ENCODE measurements at places on chromosomes 16 and 17.

DNA sequence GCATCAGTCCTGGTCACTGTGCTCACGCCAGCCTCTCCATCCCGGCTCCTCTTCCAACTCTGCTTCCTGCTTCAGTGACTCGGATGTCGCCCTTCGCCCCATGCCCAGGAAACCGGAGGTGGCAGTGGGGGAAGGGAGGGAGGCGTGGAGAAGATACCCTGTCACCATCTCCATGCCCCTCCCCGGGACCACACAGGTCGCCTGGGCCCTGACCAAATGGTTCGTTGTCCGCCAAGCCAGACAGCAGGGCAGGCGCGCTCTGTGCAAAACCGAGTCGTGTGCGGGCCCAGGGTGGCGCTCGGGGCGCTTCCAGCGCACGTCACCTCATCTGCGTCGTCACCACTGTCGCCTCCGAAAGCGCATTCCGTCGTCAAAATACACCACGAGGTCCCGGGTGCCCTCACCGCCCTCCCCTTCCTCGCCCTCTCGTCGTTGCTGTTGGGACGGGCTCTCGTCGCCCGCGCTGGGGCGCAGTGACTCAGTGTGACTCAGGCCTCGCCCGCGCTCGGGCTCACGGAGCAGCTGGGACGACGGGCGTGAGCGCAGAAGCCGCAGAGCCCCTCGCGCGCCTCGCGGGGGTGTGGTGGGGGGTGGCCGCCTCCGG, 39.2 kb downstream of the ZNF778 start:
- no peak for DNase-seq

- DNase-seq = no peak
These were observed 7.1 kb downstream of the TEKT3 start for GRCh38 chr17:15334266-15334665.

DNA sequence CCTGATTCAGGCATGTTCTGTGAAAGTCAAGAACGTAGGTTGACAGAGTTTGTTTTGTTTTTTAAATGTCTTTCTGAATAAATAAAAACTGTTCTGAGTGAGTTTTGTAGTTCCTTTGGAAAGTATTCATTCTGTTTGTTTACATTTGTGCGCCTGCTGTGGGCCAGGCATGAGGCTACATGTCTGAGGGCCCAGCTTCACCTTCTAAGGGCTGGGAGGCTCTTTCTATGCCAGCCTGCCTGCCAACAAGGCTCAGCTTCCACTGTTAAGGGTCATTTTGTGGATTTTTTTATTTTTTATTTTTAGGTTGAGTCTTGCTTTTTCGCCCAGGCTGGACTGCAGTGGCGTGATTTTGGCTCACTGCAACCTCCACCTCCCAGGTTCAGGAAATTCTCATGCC, 6.1 kb downstream of the WWOX start:
- DNase-seq = no peak

DNA sequence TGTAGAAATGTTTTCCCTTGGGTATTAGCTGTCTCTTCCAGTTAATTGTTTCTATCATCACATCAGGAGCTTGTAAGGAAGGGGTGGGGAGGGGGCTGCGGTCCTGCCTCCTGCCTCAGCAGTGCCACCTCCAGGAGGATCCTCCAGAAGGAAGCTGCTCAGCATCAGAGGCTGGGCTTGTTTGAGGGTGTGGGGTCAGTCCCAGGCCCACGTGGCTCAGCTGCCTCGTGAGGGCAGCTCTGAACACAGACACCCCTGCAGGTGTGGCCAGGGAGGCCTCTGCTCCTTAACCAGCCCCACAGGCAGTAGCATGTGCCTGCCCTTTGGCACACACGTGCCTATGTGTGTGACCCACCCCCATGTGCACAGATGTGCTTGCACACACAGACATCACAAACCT, 46.3 kb downstream of the MRM1 start:
- DNase-seq = no peak

DNA sequence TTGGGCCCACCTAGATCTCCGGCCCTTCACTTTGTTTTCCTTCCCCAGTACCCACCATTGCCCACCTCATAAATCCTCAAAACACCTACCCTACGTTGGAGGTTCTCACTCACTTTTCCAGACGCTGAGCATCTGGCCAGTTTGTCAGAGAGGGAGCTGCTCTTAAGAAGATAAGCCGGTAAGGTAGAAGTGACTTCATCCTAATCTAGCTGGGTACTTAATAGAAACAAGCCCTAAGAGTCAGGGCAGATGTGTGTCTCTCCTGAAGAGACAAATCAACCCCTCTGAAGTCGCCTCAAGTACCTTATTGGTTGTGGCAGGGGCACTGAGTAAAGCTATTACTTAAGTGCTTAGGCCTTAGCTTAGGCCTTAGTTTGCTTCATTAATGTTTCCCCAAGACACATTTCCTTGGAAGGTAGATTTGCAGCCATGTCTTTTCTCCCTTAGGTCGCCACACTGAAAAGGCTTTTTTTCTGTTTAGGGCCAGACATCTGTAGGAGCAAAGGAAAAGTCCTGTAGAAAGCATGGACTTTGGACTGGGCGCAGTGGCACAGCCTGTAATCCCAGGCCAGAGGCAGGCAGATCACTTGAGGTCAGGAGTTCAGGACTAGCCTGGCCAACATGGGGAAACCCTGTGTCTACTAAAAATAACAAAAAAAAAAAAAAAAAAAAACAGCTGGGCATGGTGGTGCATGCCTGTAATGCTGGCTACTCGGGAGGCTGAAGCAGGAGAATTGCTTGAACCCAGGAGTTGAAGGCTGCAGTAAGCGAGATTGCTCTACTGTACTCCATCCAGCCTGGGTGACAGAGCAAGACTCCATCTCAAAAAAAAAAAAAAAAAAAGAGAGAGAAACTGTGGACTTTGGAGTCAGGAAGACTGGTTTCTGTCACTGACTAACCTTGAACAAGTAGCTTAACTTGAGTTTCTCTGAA, 1.0 kb downstream of the TACO1 start:
- no peak for DNase-seq

DNA sequence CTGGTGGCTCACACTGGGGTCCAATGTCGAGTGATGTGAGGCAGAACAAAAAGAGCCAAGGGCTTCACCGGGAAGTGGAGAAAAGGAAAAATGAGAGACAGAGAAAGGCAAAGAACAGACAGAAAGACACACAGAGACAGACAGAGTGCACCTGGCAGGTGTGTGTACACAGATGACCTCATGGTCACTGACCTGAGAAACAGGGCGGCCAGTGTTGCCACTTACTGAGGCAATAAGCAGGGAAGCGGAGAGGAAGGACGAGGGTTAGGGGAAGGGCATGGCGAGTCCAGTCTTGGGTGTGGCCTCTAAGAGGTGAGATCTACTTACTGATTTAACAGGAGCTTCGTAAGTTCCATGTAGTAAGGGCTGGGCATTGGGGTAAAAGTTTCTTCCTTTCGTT, 7.5 kb downstream of the GINS2 start:
- DNase-seq = no peak

DNA sequence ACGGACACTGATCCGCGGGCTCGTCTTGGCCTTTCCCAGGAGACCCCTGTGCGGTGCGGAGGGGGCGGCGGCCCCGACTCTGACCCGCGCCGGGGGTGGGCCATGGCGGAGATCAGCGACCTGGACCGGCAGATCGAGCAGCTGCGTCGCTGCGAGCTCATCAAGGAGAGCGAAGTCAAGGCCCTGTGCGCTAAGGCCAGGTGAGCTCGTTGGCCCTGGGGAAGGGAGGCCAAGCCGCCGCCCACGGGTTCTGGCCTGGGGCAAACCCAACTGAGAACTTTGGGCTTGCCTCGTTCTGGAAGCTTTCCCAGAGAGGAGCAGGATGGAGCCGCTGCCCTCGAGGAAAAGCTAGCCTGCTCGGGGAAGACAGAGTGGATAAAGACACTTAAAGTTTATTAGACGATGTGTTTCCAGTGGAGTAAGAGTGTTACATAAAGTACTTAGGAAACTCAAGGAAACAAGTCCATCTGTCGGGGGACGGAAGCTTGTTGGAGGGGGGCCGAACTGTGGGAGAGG, 540 bp downstream of the PPP4C start:
- no peak for DNase-seq

DNA sequence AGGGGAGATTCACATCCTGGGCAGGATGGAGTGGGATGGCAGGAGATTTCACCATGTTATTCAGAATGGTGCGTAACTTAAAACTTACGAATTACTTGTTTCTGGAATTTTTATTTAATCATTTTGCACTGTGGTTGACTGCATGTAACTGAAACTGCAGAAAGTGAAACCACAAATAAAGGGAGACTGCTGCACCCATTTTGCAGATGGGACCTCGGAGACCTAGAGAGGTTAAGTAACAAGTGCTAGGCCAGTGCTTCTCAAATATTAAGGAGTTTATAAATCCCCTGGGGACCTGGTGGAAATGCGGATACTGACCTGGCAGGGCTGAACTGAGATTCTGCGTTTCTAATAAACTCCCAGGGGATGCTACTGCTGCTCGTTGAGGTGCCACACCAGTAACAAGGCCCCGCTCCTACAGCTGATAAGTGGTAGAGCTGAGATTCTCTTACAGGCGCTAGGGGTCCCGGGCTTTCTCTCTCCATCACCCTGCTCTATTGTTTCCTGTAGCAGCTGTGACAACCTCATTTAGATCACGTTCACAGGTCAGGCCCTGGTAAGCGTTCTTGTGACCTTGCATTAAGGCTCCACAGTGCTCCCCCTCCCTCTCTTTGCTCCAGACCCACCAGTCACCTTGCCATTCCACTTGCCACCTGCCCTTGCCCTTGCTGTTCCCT, 167.1 kb upstream of the CDH13 start:
- DNase-seq = no peak

DNA sequence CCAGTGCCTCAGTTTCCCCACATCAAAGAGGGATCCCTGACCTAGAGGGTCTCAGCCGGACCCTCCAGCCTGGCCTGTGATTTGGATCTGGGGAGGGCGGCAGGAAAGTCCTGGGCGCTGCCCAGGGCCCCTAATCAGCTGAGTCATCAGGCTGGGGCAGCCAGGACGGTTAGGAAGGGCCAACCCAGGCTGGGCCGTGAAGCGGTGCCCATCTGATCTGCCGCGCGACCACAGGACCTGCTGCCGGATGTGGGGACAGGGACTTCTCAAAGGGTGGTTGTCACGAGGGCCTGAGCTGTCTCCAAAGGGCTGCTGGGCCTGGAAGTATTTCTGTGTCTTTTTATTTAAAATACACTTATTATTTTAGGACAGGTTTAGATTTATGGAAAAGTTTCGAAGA, 4.4 kb downstream of the TPSAB1 start:
- no peak for DNase-seq

DNA sequence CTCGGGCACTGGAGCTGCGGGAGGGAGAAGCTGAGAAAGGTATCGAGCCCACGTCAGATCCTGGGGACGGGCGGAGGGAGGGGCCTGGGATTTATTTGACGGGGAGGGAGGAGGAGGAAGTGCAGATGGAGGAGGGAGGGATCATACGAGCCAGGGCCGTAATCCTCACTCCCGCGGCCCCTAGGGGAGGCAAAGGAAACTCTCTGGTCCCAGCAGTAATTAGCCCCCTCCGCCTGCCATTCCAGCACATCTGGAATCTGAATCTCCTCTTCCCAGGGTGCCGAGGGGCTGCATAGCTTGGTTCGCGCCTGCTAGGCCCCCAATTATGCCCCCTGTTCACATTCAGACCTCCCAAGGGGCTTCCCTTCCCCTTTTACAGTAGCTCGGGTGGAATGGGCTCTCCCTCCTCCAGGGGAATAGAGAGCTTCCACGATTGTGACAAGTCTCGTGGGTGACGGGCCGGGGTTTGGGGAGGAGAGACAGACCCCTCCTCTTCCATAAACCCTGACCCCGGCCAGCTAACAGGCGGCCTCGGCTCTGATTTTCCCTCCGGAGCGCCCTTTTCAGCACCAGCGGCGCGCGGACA, at the start of gene SEZ6L2:
Gene SEZ6L2, minus strand, starts transcription at position 35 of the 586 bp plus-strand sequence. CDS start 531 bp downstream, outside the sequence.
- peak; percentile 38 for DNase-seq

GRCh38 chr16:27455700-27456099, 53.7 kb downstream of the IL21R start:
- DNase-seq = no peak

DNA sequence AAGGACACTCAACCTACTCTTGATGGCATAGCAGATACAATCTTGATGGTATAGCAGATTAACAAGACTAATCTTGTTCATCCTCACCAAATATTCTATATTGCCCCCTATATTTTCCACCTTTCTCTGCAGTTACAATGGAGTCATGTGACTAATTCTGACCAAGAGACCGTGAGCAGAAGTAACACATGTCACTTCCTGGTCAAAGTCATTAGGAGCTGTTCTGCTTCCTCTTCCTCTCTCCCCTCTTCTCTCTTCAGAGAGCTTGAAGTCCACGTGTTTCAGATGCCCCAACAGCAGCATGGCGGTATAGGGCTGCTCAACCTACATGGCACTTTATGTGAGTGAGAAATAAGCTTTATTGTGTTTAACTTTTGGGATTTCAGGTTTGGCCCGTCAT, 55.3 kb upstream of the ERCC4 start:
- DNase-seq = no peak

- DNase-seq = no peak
These were observed 82.8 kb downstream of the METRNL start for GRCh38 chr17:83162035-83162745.

DNA sequence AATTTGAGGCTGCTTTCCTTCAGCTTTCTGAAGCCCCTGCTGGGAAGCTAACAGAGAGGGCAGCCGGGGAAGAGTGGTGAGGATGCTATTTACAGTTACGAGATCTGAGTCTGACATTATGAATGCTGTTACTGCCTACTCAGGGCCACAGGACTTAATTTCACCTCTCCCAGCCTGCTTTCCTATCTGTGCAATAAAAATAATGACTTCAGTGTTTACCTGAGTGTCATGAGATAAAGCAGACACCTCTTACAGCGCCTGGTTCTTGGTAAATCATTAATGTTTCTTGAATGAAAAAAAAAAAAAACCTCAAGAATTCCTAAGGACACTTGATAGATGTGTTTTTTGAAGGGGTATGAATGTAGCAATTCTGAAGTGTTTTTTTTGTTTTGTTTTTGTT, 24.2 kb upstream of the CPHXL start:
- DNase-seq = no peak

DNA sequence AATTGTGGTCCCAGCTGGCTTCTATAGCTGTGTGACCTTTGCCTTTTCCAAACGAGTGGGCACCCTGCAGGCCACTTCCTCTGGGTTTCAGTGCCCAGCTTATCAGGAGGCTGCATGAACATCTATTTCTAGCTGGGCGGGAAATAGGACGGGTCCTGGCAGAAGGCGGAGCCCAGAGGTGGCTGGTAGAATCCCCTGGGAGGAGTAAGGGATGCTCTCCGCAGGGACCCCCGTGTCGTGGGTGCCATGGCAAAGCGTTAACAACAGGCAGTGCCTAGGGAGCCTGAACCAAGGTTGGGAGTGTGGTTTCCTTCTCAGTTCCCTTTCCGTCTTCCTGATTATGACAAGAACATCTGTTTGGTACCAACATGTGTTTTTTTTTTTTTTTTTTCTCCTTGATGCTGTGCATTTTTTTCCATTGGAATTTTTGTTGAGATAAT, 58.2 kb downstream of the PLCG2 start:
- no peak for DNase-seq

DNA sequence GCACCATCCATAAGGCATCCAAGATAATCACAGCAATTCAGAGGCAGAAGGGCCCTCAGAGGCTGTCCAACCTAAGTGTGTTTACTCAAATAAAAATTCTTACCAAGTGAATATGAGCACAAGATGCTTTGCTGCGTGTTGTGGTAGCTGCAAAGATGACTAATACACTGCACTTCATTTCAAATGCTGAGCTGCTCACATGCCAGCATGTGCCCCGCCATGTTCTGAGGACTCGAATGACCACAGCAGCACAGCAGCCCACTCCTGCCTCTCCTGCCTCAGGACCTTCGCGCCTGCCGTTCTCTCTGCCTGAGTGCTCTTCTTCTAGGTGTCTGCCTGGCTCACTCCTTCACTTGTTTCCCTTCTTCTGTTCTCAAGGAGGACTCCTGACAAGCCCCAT, 19.0 kb downstream of the PIK3R5 start:
- no peak for DNase-seq

Measured in omental fat pad (tissue), 4 donors.